ENCODE measurements at places on chromosomes 2 and 18.

DNA sequence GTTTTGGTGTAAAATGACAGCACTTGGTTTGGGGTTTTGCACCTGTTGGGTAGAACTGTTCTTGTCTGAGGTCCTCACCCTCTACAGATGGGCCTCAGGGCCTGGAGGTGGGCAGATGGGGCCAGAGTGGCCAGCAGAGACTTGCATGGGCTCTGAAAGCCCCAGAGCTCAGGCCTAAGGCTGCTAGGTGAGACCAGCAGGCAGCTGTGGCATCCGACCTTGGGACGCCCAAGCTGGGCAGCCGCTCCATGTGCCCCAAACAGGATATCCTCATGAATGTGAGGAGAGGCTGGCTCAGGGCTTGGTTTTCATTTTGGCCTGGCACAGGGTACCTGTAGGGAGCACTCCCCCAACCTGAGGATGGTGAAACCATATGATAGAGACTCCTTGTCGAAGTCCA lies 38.3 kb downstream of the GBX2 start:
- no peak for DNase-seq

DNA sequence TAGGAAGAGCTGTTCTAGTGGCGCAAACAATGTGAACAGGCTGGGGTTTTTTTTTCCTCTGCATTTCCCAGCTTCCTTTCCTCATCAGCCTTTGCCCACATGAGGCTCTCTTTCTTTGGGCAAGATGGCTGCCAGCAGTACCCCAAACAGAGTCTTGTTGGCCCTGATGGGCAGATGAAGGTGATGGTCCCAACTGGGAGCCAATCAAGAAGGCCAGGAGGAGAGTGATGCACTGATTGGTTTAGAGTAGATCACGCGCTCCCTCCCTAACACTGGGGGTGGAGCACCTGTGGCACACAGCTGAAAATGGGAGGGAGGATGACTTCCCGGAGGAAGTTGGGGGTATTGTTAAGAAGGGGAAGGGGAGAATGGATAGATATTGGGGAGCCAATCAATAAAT lies 96.3 kb upstream of the FZD7 start:
- DNase-seq: no peak

DNA sequence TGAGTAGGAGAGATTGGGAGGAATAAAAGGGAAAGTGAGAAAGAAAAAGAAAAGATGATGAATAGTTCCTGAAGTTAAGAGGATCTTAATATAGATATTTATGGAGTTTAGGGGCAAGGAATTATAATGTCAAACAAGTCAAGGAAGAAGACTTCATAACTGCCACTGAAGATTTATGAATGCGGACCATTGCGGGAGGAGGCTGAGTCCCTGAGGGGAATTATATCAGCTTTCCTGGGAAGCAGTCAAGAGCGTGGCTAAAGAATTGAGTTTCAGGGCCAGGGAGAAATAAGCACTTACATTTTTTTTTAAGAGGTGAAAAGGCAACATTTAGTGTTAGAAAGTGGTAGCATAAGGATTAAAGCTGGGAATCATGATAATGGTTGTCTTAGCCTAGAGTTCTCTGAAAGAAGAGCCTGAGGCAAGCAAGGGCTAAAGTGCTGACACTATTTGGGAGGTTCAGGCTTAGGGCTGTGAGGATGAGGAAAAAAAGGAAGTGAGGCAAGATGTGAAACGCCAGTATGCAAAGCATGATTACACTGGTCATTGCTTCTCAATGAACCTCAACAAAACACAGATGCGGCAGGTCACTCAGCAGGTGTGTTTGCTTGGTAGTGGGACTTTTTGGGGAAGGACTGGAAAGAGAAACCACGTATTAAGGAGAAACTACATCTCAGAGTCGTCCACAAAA lies 217.1 kb downstream of the SLC4A3 start:
- DNase-seq: no peak

DNA sequence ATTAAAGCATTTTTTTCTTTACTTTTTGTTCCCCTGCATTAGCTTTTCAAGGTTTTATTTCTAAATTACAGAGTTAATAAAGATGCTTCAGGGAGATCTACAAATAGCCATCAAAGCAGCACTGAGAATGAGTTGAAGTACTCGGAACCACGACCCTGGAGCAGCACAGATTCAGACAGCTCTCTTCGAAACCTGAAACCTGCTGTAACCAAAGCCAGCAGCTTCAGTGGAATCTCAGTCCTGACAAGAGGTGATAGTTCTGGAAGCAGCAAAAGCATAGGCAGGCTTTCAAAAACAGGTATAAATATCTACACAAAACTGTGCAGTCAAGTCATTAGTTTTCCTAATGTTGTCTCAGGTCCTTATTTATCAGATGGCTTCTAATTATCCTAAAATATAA lies 102.8 kb upstream of the UBXN4 start:
- no peak for DNase-seq

DNA sequence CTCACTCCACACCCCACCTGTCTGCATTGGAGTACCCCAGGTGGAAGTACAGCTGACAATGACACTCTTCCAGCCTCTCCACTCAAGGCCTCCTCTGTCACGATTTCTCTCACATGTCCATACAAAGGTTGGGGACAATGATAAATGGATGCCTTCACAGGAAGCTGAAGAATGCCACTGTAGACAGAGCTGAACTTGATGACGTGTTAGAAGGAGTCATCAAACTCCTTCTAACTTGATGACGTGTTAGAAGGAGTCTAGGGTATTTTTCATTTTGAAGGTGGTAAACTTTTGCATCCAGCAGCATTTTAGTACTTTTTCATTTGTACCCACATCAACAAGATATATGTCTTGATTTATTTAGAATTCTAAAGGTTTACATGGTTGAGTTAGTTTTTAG lies 163.5 kb upstream of the DNMT3A start:
- no peak for DNase-seq

DNA sequence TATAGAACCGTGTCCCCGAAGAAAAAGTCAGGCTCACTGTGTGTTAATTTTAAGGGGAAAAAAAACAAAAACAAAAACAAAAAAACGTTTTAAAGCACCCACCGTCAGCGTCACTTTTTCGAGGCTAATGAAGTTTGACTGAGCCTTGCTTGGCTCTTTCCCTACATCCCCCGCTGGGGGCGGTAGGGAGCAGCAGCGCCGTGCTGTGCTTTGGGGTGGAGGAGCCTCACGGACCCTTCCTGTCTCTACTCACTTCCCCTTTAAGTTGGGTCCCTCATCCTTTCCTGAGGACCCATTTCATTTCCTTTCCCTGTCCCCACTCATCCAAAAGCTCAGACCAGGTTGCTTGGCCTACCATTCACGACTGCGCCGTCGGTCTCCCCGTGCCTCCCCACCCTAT lies 82.8 kb upstream of the RPL31 start:
- DNase-seq: no peak

DNA sequence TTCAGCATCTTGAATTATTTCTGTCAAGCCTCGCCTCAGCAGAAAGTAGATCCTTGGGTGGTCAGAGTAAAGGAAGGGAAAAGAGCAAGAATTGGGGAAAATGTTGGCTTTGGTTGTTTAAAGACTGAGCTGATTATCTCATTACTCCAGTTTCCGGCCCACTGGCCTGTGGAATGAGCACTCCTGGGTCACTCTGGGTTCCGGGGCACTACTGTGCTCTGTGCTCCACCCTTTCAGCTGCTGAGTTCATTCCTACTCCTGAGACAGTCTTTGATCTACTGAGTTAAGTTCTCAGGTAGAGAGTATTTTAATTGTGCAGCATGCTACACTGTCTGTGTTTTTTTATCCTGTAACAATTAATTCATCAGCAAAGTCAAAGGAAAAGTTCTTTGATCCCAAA lies 427.7 kb downstream of the CDH2 start:
- DNase-seq: no peak

GRCh38 chr2:216081487-216082116 lies at the start of the genes PECR and TMEM169:
Gene PECR (minus strand): TSS chr2:216081809. CDS start chr2:216081741, 68 bp downstream.
Gene TMEM169 (plus strand): TSS chr2:216081919. CDS start chr2:216095964, 14,045 bp downstream.
- DNase-seq: peak; percentile 87

- no peak for DNase-seq
Observed at GRCh38 chr2:183825710-183826109, 701.5 kb downstream of the NUP35 start.

DNA sequence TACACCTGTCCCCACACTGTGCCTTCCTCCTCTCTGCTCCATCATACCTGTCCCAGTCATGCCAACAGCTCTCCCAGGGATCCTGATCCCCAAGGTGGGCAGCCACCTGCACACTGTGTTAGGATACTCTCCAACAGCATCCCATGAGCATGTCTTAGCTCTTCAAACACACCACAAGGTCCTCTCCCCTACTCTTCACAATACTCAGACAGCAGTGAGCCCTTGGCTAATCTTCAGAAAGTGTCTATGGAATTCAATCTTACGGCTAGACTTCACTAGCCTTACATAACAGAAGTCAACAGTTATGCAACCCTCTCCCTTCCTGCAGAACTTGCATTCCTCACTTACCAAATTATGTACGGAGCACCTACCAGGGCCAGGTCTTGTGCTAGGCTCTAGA lies 79.9 kb downstream of the MYO5B start:
- no peak for DNase-seq

DNA sequence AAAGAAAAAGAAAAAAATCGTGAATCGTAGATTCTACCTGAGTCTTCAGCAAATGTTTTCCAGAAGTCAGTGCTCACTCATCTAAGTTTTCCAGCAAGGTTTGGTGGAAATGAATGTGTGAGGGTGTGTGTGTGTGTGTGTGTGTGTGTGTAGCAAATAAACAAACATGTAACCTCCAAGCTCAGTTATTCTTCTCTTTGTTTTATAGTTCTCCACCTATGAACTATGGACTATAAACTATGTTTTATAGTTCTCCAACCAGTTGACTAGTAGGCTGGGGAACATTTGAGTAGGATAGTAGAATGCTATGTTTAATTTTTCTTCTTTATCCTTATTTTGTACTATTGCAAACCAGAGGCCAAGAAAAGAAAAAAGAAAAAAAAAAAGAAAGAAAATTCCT lies 44.6 kb upstream of the SERPINE2 start:
- DNase-seq: no peak

- no peak for DNase-seq
Observed at GRCh38 chr2:109134741-109135358, 5.8 kb downstream of the SH3RF3 start.

DNA sequence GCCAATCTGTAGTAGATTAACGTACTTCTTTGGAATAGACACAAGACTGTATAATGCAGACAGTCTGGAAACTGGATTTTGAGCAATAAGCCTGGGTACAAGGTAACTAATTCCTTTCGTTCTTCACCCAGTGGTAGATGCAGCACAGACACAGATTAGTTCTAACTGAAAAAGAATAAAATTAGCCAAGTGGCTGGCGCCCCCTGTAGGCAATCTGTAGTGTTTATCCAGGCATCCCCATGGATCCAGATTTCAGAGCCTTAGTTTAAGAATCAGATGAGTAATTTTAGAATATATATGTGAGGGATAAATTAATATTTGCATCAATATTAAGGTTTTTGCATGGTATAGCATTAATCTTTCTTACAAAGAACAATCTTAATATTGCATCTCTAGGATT lies 563.9 kb downstream of the DCC start:
- DNase-seq: no peak

GRCh38 chr18:56248610-56249235 lies 389.7 kb downstream of the TXNL1 start:
- DNase-seq: no peak

DNA sequence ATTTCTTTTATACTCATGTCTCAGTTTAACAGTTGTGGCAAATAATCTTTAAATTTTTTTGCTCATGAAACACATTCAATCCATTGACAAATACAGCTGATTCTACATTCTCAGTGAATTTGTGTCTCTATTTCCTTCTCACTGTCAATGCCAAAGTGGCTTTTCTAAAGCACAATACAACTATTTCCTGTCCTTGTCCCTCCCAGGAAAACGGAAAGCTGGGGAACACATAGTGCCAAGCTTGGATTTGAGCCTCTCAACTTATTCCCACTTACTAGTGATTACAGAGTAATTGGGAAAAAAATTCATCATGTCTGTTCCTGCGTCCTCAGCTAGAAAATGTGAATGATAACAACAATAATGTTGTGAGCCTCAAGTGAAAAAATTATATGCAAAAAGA lies 899.7 kb upstream of the CDH2 start:
- DNase-seq: no peak

- no peak for DNase-seq
Observed at GRCh38 chr2:238159071-238159539, 335 bp downstream of the ERFE start.

- no peak for DNase-seq
Observed at GRCh38 chr2:24870891-24871705, 48.9 kb downstream of the ADCY3 start.

DNA sequence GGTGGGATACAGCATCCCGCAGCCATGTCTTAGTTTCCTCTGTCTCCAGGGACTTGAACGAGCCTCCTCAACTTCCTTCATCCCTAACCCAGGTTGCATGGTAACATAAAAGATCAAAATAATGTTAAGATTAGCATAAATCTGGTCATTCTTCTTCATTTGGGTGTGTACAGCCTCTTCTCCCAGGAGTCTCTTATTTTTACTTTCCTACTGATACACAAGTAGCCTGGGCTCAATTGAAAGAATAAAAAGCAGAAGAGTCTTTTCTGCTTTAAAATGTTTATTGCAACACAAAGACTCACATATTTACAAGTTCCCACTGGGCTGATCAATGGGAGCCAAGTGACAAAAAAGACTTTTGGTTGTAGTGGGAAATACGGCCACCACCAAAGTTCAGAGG lies 137.9 kb upstream of the PID1 start:
- no peak for DNase-seq

- peak; percentile 47 for DNase-seq
Observed at GRCh38 chr18:35756506-35757117, 175.1 kb downstream of the GALNT1 start.

DNA sequence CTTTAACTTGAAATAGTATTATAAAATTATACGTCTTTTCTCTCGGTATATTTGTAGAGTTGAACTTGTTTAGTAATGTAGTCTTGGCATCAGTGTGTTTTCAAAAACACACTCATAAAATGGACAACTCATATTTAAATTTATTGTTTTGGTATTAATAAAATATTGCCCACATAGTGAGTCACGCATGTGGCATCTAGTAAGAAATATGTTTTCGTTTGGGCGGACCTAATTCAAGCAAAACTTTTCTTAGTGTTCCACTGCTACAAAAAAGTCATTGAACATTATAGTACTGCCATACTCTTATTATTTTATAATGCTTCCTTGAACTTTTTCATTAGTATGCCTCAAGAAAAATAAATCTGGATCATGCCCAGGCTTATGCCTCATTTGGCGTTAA lies 31.1 kb upstream of the FAM237A start:
- DNase-seq: no peak

- no peak for DNase-seq
Observed at GRCh38 chr2:239269916-239270315, 130.9 kb downstream of the HDAC4 start.

GRCh38 chr2:95185197-95185596 lies 19.6 kb downstream of the ZNF2 start:
- no peak for DNase-seq

DNA sequence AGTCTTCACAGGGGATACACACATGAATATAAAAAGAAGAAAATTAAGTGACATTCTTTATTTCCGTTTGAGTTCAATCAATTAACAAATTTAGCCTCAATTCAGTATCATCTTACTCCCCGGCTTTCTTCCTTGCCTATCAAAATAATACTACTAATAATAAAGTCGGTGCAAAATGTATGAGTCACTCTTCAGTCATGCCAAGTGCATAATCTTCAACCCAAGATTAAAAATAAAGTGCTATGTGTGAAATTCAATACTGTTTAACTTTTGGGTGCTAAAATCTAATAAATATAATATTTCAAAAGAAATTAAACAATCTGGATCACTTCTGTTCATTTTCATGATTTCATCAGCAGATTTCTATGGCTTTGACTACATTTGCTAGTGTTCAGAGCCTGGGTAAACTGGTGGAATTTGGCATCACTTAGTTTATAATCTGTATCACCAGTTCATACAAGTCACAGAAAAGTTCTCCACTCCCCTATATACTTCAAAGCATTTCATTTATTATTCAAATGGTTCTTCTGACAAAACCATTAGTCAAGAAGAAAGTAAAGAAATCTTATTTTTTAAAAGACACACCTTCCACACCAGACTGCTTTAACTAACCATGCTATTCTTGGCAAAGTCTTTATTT lies 183.6 kb downstream of the THADA start:
- no peak for DNase-seq
